ENCODE measurements at places on chromosomes 12 and 14. TPM values are rescaled to one million over a fixed set of nuclear protein-coding genes. Genes with fewer than 3 reads are reported as not detected.

OTUB2 gene
- 1.9 TPM for polyA plus RNA-seq

PRPH gene
- not detected for polyA plus RNA-seq

RNU4-1 gene
- polyA plus RNA-seq: not detected

CDKL1 gene
- 1.8 TPM for polyA plus RNA-seq

AQP2 gene
- polyA plus RNA-seq: not detected

GPR137C gene
- 0.06 TPM for polyA plus RNA-seq

MYF6 gene
- polyA plus RNA-seq: not detected

ZFC3H1 gene
- 10.6 TPM for polyA plus RNA-seq

PDE3A gene
- polyA plus RNA-seq: not detected

CBLN3 gene
- 1.3 TPM for polyA plus RNA-seq

AGAP2 gene
- polyA plus RNA-seq: 0.65 TPM

TMEM30B gene
- 9.5 TPM for polyA plus RNA-seq

CCDC197 gene
- not detected for polyA plus RNA-seq

TAS2R9 gene
- not detected for polyA plus RNA-seq

TAS2R46 gene
- polyA plus RNA-seq: not detected

ANKLE2 gene
- 35.2 TPM for polyA plus RNA-seq

SLC38A2 gene
- polyA plus RNA-seq: 74.9 TPM

STXBP6 gene
- polyA plus RNA-seq: 0.24 TPM

TOMM20L gene
- polyA plus RNA-seq: not detected

FGD6 gene
- polyA plus RNA-seq: 8.6 TPM

HOXC5 gene
- polyA plus RNA-seq: 0.75 TPM

TSPAN11 gene
- polyA plus RNA-seq: 0.02 TPM

LRRK2 gene
- polyA plus RNA-seq: 0.12 TPM

OTOGL gene
- not detected for polyA plus RNA-seq

LALBA gene
- not detected for polyA plus RNA-seq

RND1 gene
- 0.11 TPM for polyA plus RNA-seq

KRT82 gene
- not detected for polyA plus RNA-seq

B3GNT4 gene
- 2.3 TPM for polyA plus RNA-seq

YBX3 gene
- polyA plus RNA-seq: 292 TPM

NR4A1 gene
- polyA plus RNA-seq: 2.8 TPM

FAM90A1 gene
- 0.28 TPM for polyA plus RNA-seq

ARG2 gene
- polyA plus RNA-seq: 13.8 TPM

KLRC2 gene
- polyA plus RNA-seq: not detected

B4GALNT3 gene
- 3.5 TPM for polyA plus RNA-seq

COX14 gene
- 60.8 TPM for polyA plus RNA-seq

NAV3 gene
- 3.8 TPM for polyA plus RNA-seq

IRAK3 gene
- polyA plus RNA-seq: 0.06 TPM

DIP2B gene
- polyA plus RNA-seq: 4.8 TPM

RNF212B gene
- 0.17 TPM for polyA plus RNA-seq

ENDOU gene
- polyA plus RNA-seq: 0.21 TPM

SMIM41 gene
- not detected for polyA plus RNA-seq

KRT2 gene
- not detected for polyA plus RNA-seq

COCH gene
- 0.02 TPM for polyA plus RNA-seq

RSRC2 gene
- 36.8 TPM for polyA plus RNA-seq

DNAJC22 gene
- not detected for polyA plus RNA-seq

TAS2R30 gene
- polyA plus RNA-seq: not detected

KHNYN gene
- 18.7 TPM for polyA plus RNA-seq

GDF3 gene
- not detected for polyA plus RNA-seq

KIF26A gene
- 0.42 TPM for polyA plus RNA-seq

MUCL1 gene
- polyA plus RNA-seq: 0.13 TPM

IGF1 gene
- polyA plus RNA-seq: not detected

ACSS3 gene
- polyA plus RNA-seq: 0.02 TPM

SLC16A7 gene
- polyA plus RNA-seq: 0.17 TPM

DHRS1 gene
- polyA plus RNA-seq: 75.4 TPM

SERPINA9 gene
- polyA plus RNA-seq: not detected

HHIPL1 gene
- polyA plus RNA-seq: 0.58 TPM

DAO gene
- polyA plus RNA-seq: not detected

All from foreskin keratinocyte (primary cell).